ENCODE measurements at places on chromosomes 2 and 18.

- DNase-seq, result no peak
These were observed 2.7 kb upstream of the NMI start for GRCh38 chr2:151292141-151292540.

- peak; percentile 27 for DNase-seq
These were observed 1.6 kb downstream of the CTIF start for GRCh38 chr18:48540251-48541025.

GRCh38 chr2:136497709-136498108 lies 267.6 kb upstream of the THSD7B start:
- DNase-seq, result no peak

GRCh38 chr2:149353421-149353820 lies 23.0 kb downstream of the LYPD6 start:
- no peak for DNase-seq

- no peak for DNase-seq
These were observed 5.9 kb upstream of the USP40 start for GRCh38 chr2:233572468-233572867.

GRCh38 chr2:71889759-71890684 lies 257.6 kb downstream of the CYP26B1 start:
- DNase-seq, result no peak

- DNase-seq, result no peak
These were observed 2.3 kb upstream of the LPIN2 start for GRCh38 chr18:3015204-3015592.

DNA sequence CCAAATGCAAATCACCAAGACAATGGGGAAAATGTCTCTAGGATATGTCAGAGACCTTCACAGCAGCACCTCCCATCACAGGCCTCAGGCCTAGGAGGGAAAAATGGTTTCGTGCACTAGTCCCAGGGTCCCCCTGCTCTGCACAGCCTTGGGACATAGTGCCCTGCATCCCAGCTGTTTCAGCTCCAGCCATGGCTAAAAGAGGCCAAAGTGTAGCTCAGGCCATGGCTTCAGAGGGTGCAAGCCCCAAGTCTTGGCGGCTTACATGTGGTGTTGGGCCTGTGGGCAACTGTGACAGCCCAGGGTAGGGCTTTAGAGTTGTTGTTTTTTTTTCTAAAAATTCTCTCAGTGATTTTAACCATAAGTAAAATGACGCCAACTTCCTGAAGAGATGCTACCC lies 25.5 kb upstream of the SOCS6 start:
- DNase-seq, result no peak

DNA sequence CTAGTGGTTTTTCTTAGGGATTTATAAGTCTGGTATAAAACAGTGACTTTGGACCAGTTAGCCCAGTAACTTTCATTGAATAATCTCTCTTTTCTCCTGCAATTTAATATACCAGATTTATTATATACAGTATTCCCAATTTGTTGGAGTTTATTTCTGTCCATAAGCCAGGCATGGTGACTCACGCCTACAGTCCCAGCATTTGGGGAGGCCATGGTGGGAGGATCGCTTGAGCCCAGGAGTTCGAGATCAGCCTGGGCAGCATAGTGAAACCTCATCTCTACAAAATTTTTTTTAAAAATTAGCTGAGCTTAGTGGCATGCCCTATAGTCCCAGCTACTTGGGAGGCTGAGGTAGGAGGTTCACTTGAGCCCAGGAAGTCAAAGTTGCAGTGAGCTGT lies 26.7 kb downstream of the CNNM4 start:
- DNase-seq, result no peak

GRCh38 chr2:107242811-107243210 lies 356.8 kb upstream of the ST6GAL2 start:
- DNase-seq, result no peak

DNA sequence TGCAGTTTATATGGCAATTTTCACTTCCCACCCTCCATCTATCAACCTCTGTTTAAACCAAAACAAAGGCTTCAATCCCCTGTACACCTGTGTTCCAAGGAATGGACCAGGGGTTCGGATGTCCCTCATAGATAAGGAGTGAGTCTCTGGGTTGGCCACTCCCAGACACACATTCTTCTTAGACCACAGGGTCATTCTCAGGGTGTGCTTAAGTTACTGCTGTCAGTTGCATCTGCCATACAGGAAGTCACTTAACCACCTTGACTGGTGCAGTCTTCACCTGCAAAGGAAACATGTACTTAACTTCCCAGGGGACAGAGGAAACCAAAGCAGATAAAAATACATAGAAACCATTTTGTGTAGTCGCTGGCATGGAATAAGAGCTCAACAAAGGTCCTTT lies 151.0 kb upstream of the NDUFV2 start:
- DNase-seq, result no peak

GRCh38 chr18:23634692-23635091 lies 28.0 kb downstream of the ANKRD29 start:
- DNase-seq, result no peak

DNA sequence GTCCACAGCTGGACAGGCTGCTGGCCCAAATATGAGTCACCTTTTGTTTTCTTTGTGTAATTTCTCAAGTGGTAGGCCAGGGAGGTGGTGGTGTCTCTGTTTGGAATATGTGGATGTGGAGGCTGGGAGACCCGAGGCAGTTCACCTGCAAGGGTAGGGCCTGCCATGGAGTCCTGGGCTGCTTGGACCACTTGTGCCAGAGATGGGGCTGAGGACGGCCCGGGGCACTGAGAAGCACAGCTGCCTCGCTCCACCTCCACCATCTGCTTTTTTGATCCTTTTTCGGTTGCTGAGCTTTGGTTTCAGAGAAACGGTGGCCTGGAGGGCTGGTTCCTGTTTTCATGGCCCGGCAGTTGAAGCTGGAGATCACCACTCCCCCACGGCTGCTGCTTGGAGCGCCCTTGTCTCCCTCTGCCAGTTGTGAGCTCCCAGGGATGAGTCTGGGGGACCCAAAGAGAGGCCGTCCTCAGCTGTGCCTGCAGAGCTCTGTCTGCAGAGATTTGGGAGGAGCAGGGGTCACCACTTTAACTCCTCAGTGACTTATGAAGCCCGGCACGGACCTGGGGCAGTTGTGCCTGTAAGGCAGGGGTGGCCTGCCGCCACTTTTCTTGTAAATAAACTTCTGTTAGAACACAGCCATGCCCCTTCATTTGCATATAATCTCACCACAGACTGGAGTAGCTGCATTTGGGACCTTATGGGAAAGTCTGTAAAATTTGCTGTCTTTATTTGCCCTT lies 67.6 kb upstream of the MCFD2 start:
- DNase-seq, result no peak

- DNase-seq, result no peak
These were observed 258.9 kb upstream of the APCDD1 start for GRCh38 chr18:10195529-10195928.

DNA sequence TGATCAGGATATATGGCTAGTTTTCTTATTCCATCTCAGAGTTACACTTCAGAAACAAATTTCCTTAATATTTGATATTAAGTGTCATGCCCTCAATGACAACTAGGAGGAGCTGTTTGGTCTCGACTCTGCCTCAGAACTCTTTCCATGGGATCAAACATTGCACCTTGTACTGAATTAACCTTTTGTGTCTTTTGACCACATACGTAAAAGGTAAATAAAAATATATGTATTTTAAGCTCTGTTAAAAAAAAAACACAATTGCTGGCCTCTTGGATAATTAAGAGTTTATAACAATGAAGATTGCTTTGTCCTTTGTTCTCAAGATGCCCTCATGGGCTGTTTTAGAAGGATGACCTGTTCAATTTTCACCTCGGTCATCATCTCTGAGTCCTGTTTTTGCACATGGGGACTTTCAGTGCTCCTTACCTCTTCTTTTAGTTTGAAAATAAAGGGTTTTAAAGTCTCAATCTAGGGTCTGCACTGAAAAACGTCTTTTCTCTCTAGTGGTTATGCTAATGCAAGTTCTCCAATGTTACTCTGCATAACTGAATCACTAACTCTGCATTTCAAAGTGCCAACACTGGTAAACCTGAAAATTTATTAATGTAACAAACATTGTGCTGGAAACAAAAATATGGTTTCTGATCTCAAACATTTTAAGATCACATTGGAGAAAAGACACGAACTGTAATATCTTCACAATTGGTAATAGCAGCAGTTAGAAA lies 18.8 kb upstream of the FN1 start:
- no peak for DNase-seq

DNA sequence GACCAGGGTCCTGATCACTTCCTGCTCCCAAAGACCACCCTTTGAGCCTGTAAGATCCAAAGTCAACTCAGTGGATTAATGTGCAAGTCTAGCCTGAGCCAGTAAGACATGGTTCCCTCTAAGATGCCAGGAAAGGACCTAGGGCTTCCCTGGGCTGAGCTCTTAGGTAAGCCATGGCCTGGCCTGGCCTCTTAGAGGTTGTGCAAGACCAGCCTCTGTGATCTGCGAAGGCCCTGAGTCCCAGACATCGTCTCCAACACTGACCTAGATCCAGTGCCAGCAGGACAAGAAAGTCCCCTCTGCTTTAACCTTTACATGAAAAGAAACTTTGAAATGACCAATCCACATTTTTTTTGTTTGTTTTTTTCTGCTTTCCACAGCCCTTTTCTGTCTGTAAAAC lies 73.6 kb upstream of the CYP1B1 start:
- DNase-seq, result no peak

DNA sequence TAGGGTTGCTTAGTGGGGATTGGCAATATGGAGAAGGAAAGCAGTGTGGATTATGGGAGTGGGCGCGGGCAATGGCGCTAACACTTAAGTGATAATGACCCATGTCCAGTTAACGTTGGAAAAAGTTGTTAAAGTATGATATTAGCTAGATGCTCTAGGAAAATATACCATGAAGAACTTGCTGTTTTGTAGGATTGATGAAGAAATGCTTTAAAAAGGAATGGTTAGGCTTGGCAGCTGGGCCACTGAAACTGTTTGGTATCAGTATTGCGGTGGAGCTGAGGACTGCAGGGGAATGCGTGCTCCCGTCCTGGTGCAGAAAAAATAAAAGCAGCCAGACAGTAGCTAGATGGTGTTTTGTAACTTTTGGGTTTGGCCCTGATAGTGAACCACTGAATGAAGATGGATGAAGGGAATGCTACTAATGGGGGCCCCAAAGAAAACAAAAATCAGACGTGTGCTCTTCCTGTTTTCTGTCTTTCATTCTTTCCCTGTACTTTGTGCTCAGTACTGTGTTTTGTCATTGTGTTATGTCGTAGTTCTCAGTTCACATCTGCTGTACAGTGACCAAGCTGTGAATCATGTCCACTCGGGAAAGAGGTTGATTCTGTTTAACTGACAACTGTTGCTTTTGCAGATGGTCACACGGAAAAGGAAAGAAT lies 999 bp downstream of the INSIG2 start:
- DNase-seq, result no peak

DNA sequence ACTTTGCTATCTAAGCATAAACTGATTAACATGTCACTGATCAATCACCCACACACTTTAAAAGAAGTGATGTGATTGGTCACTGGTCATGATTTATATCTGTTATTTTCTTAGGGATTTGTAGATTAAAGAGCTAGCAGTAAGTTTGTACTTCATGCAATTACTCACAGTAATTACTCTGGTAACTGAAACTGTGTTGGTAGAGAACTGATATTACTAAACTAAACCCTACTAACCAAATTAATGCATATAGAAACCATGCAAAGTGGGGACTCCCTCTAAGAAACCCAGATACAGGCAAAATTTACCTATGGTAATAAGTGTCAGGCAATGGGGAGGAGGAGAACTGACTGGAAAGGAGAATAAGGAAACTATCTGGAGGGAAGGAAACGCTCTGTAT lies 44.8 kb upstream of the C2orf15 start:
- DNase-seq, result no peak

DNA sequence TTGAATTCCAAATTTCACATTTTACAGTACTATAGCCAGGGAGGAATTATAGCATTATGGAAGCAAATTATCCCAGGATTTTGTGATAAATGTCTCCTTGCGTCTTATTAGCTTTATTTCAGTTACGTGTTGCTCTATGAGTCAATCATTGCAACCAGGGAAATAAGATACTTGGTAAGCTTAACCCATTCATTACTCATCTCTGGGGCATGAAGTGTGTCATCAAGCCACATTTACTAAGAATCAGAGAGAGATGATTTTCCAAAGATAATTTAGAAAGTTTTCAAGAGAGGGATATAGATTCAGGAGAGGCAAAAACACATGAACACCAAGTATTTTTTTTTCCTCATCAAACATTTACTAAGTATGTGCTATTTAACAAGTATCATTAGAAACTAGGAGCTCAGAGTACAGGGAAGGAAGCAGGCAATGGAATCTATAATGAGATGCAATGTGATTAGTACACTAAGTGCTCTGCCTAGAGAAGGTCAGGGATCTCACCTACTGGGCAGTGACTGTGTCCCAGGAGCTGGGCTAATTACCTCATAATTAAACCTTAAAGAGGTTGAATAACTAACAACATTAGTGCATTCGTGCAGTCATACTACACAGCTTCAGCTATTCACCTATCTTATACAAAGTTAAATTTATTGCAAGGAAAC lies 217.8 kb upstream of the NXPH2 start:
- no peak for DNase-seq

- DNase-seq, result no peak
These were observed 189.4 kb downstream of the ALK start for GRCh38 chr2:29731948-29732347.

- no peak for DNase-seq
These were observed 56.0 kb downstream of the METTL4 start for GRCh38 chr18:2515171-2515787.

GRCh38 chr2:51650769-51651168 lies 618.8 kb upstream of the NRXN1 start:
- no peak for DNase-seq

- DNase-seq, result no peak
These were observed 64.8 kb upstream of the EML6 start for GRCh38 chr2:54658564-54659071.

- DNase-seq, result no peak
These were observed 12.3 kb downstream of the TOGARAM2 start for GRCh38 chr2:28993206-28993960.

GRCh38 chr2:220432645-220433044 lies 805.2 kb downstream of the SLC4A3 start:
- DNase-seq, result no peak

- no peak for DNase-seq
These were observed 185.7 kb downstream of the TPGS2 start for GRCh38 chr18:36643061-36643460.

GRCh38 chr18:64164883-64165282 lies 16.0 kb upstream of the LINC00305 start:
- DNase-seq, result no peak

- no peak for DNase-seq
These were observed at the start of gene EN1 for GRCh38 chr2:118846953-118847761. Gene EN1, minus strand, starts transcription at chr2:118847648. Its CDS starts 481 bp downstream, at chr2:118847167.

- DNase-seq, result no peak
These were observed at the start of gene ERICH2 for GRCh38 chr2:170770008-170770605. Gene ERICH2, plus strand, starts transcription at chr2:170770378. Its CDS starts 304 bp downstream, at chr2:170770682.

- no peak for DNase-seq
These were observed 36.7 kb downstream of the VIT start for GRCh38 chr2:36733215-36733614.

All from T-helper 17 cell (primary cell).